ENCODE measurements at places on chromosomes 2 and 18.

- DNase-seq: no peak
Observed at GRCh38 chr2:156088587-156088986, 243.9 kb downstream of the NR4A2 start.

DNA sequence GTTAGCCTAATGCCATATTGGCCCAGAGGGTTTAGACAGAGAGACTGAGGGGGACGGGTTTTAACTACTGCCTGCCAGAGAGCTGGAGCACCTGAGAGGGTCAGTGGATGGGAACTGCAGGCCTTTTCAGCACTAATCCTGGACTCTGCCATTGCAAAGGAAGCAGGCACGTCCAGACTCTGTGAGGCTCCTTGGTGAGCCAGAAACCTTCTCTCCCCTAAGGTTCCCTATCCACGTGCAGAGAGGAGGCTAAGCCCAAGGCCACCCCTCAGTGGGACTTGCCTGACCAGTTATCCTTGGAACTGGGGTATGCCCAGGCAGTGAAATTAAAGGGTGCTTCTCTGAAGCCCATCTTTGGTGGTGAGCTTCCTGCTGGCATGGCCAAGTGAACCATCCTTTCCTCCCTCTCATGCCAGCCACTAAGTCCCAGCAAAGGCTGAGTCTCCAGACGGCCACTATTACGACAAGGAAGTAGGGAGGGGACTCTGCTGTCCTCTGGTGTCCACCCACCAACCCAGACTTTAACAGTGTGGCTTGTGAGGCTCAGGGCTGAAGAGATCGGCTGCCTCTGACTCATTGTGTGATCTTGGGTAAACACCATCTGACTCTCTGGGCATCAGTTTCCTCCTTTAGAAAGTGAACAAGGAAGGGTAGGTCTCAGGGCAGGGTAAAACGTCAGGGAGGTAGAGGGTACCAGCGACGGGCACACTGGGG, 3.9 kb upstream of the MLPH start:
- DNase-seq: no peak

DNA sequence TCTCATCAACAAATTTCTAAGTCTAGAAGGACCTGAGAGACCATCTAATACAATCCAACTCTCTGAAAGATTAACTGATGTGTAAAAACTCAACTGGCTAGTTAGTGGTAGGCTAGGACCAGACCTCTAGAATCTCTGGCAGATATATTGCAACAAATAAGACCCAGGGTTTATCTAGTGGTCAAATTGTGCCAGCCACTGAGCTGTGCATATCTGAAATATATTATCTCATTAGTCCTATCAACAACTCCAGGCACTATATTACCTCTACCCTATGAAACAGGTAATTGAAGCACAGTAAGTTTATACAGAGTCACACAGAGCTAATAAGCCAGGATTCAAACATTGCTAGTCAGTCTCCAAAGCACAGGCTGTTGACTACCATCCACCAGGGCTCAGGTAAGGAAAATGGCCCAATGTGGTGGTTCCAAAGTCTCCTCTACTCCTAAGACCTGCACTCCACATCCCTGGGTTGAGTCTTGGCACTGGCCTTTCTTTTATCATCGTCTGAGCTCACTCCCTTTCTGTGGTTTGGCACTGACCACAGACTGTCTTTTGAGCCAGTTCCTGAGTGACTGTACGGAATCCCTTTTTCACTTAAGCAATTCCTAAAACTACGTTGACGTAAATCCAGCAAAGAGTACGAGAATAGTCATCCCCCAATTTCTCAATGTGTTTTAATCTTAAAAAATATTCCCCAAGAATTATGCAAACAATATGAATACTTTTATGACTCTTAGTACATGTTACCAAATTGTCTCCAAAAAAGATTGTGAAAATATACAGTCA, 11.9 kb upstream of the PID1 start:
- no peak for DNase-seq

DNA sequence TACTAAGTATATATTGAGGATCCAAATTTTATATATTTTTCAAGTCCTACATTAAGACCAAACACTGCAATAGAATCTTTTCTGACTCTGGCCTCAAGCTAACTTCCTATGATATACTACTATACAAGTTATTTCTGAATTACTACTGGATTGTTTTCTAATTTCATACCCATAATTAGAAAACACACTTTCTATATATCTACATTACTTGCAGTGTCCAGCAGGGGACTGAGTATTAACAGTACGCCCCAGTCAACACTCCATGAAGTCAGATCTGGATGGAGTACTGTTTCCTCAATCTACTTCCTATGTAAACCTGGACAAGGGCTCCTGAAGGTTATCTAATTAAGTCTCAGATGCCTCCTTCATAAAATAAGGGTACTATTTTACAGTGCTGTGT, 26.5 kb downstream of the RMP24 start:
- no peak for DNase-seq

- no peak for DNase-seq
Observed at GRCh38 chr18:55593888-55594287, 5.9 kb upstream of the TCF4 start.

DNA sequence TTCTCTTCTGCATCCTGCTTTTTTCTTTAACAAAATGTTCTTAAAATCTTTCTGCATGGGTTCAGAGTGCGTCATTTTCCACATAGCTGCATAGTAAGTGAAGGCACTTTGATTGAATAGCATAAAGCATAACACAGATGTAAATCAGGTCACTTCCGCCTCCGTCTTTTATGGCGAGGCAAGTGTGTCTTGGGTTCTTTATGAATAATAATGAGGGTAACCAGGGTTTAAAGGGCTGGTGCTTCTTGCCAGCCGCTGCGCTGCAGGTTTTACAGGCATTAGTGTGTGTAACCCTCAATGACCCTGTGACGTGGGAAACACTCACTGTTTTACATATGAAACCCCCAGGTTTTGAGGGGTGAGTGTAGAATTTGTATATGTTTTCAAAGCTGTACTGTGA, 164.2 kb downstream of the MYT1L start:
- no peak for DNase-seq

- no peak for DNase-seq
Observed at GRCh38 chr2:197216361-197216979, 94.1 kb downstream of the ANKRD44 start.

DNA sequence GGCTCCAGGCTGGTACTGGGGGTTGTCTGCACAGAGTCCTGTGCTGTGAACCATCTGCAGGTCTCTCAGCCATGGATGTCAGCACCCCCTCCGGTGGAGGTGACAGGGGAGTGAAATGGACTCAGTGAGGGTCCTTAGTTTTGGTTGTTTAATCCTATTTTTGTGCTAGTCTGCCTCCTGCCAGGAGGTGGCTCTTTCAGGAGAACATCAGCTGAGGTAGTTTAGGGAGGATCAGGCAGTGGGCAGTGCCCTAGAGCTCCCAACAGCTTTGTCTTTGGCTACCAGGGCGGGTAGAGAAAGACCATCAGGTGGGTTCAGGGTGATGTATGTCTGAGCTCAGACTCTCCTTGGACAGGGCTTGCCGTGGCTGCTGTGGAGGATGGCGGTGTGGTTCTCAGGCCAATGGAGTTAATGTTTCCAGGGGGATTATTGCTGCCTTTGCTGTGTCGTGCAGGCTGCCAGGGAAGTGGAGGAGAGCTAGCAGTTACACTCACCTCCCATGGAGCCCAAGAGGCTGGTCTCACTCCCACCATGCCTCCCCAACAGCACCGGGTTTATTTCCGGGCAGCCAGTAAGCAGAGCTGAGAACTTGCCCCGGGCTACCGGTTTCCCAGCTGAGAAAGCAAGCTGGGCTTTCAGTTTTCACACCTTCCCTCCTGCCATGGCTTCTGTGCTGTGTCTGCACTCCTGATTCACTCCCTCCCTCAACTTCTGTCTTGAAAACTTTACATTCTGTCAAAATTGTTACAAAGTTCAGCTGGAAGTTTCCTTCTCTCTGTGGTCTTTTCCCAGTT, 563.4 kb downstream of the XIRP2 start:
- DNase-seq: no peak

Measured in stimulated activated CD4-positive, alpha-beta T cell treated with anti-CD3 and anti-CD28 coated beads, Interleukin-12 subunit alpha, Interleukin-12 subunit beta, amount 100 ng/mL, for 4 hours (primary cell).